PC-3 (cell line): ENCODE measurements at places on chromosomes 4 and X.

GRCh38 chrX:22004866-22005265 is 27.3 kb upstream of the PHEX start:
- no peak for DNase-seq

DNA sequence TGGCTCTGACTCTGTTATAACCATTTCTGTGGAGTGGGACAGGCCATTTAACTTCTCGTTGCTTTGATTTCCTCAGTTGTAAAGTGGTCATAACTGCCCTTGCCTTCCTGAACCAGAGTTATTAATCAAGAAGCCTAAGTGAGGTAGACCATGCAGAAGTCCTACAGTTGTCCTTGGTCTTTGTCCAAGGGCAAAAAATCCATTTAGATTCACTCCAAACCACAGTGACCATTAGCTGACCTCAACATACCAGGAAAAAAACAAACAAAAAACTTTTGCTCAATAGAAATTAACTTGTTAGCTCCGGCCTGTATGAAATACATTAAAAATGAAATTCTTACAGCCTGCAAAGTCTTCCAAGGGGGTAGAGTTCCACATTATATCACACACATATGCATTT is 52.7 kb downstream of the TBC1D9 start:
- no peak for DNase-seq

DNA sequence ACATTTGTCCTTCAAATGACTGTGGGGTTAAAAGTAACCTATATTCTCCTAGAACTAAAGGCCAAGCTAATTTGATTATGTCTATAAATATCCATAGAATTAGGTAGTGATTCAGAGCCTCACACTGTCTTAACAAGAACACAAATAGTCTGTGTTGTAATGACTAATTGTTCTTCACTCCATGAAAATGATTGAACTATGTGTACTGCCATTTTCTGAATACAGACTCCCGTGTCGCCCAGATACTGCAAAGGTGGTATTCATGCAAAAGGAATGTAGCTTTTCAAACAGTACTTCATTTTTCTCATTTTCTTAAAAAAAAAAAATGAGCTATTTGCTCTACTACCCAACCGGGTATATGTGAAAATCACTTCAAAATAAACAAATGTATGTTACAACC is 11.3 kb upstream of the PHKA2 start:
- DNase-seq: peak; percentile 75

DNA sequence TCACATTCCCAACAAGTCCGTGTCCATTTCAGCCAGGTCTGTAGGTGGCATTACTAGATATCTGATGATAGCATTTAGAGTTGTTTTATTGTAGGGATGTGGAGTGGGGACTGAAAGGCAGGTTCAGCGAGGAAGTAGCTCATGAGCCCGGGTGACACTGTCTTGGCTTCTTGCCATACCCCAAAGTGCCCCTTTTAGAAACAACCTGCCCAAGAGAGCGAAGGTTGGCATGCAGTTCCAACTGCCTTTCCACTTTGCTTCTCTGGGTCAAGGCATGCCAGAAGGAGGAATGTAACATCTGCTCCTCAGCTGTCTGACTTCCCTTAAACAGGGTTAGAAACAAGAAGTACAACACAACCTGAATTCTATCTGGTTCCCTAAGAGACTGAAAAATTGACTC is 9.0 kb downstream of the GRIA3 start:
- no peak for DNase-seq

- no peak for DNase-seq
These were observed 1210.4 kb downstream of the ADGRL3 start for GRCh38 chr4:62410371-62411003.

GRCh38 chrX:65017451-65017850 is 41.2 kb upstream of the ZC4H2 start:
- no peak for DNase-seq

DNA sequence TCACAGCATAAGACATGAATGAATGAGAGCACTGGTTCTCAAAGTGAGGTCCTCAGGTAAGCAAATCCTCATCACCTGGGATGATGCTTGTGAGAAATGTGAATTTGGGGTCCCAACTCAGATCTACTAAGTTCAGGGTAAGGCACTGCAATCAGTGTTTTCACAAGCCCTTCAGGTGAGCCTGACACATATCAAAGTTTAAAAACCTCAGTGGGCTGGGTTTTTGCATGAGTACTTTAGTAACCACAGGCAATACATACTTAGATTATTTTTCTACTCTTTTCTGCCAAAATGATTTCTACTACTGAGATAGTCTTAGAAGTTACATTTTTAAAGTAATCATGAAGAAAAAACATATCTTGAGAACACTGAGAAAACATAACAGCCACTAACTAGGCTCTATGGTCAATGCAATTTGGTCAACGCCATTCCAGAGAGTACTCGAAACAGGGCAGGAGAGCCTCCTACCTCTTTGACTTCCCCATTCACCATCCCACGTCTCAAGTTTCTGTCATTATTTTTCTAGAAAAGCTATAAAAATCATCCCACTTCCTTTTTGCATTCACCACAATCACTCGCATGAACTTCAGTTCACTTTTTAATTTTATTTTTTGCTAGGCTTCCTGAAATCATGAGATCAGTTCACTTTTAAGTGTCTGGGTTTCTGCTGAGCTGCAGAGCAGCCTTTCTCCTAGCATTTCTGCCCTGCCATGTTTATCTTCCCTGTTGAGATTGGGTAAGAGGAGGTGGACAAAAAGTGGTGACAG is 73.8 kb downstream of the MFAP3L start:
- DNase-seq: no peak

DNA sequence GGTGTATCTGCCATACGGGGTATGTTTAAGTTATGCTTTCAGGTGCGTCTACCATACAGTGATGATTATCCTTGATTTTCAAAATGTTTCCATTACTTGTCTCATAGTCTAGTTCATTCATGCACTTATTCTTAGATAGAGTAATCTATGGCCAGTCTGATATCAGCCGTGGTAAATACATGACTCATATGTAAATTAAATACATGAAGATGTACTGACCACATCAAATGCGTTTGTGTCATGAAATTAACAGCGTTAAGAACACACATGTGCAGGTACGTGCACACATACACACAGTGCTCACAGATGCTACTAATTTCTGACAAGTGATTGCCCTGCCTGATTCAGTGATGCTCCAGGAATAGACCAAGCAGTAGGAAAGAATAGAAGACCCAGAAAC is 75.2 kb upstream of the EXOC1L start:
- DNase-seq: no peak

GRCh38 chrX:53244610-53245009 is 19.6 kb upstream of the KDM5C start:
- DNase-seq: peak; percentile 22

GRCh38 chr4:2062808-2063524 is 3.8 kb downstream of the NAT8L start:
- DNase-seq: no peak

- DNase-seq: peak; percentile 35
These were observed 1.9 kb downstream of the STK26 start for GRCh38 chrX:132025041-132025440.

- no peak for DNase-seq
These were observed 40.2 kb upstream of the CRMP1 start for GRCh38 chr4:5933116-5933515.

GRCh38 chr4:89439533-89439932 is 131.9 kb upstream of the GPRIN3 start:
- DNase-seq: no peak

DNA sequence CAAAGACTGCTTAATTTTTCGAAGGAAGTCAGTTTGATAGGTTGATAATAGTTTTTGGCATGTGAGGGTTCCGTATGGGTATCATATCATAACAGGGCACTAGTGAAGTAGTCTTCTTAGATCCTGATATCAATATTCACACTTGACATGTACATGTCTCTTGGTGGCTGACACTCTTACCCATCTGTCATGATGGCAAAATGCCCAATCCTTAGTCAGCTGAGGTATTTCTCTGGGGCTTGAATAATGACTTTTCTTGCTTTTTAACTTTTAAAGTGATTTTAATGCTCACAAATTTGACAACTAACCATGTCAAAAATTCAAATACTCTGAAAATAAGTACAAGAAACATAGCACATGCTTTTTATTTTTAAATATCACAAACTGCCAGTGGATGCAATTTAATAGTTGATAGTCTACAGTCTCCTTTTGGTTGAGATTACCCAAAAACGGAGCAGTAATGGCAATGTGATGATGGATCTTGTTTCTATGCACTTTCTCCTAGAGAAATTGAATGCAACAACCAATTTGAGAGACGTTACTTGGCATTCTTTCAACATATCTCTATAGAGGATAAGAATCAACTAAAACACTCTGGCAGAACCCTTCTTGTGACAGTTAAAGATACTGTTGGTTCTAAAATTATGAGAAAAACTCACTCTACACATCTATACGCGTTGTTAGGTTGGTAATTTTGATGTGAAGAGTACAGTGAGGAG is 552.9 kb upstream of the PABPC4L start:
- DNase-seq: no peak

- DNase-seq: no peak
These were observed 236.1 kb upstream of the EDNRA start for GRCh38 chr4:147244786-147245185.

- DNase-seq: no peak
These were observed 114.7 kb upstream of the TTC29 start for GRCh38 chr4:147060151-147060931.

- no peak for DNase-seq
These were observed 167.0 kb upstream of the CASK start for GRCh38 chrX:42090395-42090794.

DNA sequence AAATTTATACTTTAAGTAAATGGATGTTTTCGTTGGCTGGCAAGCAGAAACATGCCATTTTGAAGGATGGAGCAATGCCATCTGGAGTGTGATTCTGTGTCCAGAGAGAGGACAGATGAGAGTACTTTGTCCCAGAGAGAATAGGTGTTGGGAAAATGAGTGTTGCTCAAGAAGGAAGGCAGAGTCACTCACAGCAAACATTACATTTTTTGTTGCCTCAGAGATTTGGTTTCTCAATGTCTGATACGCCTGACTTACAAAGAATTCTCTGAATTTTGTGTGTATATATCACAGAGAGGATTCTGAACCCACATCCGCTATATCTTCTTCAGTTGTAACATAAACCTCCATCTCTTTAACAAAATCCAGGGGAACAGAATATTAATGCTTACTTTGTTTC is 102.8 kb upstream of the PCDH18 start:
- peak; percentile 26 for DNase-seq

DNA sequence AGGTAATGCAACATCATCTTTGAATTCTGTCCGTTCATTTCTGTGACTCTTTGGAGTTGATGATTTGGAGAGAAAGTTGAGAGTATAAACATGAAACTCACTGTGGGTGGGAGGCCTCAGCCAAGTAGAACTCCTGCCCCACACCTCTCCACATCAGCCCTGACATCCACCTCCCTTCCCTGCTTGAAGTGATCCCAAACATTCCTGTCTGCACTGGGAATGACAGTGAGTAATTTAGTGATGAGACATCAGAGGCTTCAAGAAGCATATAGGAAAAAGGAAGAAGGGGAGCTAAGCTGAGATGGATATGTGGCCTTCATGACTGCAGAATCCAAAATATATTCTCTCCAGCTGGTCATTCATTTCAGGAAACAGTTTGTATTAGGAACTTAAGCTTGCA is 151.8 kb downstream of the SPATA18 start:
- no peak for DNase-seq

DNA sequence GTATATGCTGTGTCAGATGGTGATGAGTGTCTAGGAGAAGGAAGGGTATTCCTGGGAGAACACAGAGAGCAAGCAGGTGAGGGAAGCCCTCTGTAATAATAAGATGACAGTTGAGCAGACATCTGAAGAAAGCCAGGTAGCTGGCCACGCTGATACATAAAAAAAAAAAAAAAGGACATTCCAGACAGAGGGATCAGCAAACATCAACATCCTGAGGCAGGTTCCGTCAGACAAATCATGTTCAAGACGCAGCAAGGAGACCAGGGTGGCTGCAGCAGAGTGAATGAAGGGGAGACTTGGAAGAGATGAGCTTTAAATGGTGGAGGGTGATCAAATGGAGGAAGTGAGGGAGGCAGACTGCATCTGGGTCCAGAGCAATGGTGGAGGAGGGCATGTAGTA is 97.6 kb upstream of the ANXA3 start:
- DNase-seq: no peak

GRCh38 chr4:185469580-185470154 is 1.9 kb downstream of the CCDC110 start:
- DNase-seq: no peak

- DNase-seq: no peak
These were observed 25.4 kb upstream of the FAM47B start for GRCh38 chrX:34917146-34917545.

GRCh38 chr4:37726666-37727065 is 40.5 kb upstream of the RELL1 start:
- no peak for DNase-seq

GRCh38 chrX:108417257-108417656 is 21.0 kb downstream of the COL4A6 start:
- no peak for DNase-seq

GRCh38 chr4:128256539-128256938 is 31.1 kb downstream of the PGRMC2 start:
- DNase-seq: no peak

DNA sequence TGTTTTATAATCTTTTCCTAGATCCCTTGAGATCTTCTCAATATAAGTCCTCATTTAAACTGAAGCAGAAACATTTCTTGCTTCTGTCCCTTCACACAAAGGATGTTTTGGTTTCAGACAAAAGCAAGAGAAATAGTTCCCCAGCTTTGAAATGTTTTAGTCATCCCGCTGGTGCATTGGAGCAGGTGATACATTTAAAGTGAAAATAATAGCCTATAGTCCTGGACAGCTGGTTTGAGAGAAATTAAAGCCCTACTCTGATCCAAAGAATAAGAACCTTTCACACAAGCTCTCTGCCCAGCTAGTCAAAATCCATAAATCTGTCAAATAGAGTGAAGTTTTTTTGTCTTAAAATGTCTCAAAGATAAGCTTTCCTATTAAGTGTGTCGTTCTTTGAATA is 79.4 kb downstream of the LUZP4 start:
- no peak for DNase-seq

DNA sequence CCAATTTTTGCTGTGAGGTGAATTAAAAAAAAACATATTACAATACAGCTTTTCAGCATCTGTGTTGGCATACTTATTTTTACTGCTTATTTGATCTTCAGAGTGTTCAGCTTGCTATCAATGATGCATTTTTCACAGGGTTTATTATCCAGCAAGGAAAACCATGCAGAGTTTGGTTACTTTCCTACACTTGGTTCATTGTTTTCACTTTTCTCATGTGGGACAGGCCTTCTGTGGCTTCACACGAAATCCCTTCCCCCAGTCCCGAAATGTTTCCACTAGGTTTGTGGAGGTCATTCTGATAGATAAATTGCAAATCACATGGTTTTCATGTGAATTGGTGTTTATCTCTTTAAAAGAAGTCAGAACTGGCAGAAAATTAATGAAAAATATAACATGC is 205.8 kb downstream of the SPCS3 start:
- DNase-seq: no peak

DNA sequence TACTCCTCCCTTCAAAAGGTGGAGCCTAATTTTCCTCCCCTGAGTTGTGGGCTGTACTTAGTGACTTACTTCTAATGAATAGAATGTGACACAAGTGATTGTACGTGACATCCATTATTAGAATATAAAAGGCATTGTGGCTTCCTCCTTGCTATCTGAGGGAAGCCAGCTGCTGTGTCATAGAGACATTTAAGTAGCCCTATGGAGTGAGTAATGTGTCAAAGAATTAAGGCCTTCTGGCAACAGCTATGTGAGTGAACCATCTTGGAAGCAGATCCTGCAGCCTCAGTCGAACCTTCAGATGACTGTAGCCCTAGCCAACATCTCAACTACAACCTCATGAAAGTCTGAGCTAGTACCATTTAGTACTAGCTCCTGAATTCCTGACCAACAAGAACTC is 76.1 kb downstream of the BCOR start:
- DNase-seq: peak; percentile 3

GRCh38 chrX:40933706-40934425 is 151.4 kb upstream of the USP9X start:
- DNase-seq: peak; percentile 27

GRCh38 chrX:42530027-42530426 is 247.9 kb downstream of the PPP1R2C start:
- peak; percentile 25 for DNase-seq
